ENCODE measurements at places on chromosomes 2 and 18.

DNA sequence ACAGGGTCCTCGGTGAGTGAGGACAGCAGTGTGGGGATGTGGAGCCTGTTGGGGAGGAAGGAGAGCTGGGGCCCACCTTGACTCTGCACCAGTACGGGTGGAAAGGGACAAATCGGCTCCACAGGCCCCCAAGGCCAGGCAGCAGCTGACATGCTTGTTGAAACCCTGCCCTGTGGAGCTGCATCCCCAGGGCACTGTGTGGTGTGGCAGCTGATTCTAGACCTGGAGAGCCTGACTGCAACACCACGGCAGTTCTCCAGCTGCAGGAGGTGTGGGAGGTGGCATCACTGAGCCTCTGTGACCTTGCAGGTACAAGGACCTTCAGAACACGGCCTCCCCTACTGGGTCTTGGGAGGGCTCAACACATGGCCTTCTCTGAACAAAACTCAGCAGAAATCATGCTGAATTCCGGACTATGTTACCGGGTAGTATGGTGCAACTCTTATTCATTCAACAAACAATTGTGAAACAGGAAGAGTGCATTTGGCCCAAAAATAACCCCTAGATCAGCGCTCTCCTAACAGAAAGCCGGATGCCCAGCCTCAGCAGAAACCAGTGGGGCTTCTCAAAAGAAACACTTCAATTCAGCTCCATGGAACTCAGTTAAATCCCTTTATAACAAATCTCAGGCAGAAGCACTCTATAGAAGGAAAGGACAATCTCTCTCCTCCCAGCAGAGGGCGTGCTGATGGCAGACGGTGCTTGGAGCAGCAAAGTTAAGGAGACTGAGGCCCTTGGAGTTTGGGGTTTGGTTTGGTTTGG, 104.4 kb upstream of the SALL3 start:
- DNase-seq, result no peak

DNA sequence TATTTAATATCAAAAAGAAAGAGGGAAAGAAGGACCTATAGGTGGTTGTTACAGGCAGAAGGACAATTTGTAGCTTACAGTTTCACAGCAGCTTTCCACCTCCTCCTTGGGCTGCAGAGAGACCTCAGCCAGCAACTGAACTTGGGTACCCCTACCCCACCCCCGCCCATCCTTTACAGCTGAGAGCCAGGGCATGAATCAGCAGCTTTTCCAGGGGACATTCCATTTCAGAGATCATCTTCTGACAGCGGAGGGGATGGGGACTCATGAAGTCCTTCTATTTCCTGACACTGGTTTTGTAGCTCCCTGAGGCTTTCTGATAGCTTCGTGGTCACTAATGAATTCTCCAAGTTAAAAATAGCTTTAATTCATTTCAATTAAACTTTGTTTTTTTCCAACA, 96.4 kb downstream of the ITGB1BP1 start:
- peak; percentile 49 for DNase-seq

DNA sequence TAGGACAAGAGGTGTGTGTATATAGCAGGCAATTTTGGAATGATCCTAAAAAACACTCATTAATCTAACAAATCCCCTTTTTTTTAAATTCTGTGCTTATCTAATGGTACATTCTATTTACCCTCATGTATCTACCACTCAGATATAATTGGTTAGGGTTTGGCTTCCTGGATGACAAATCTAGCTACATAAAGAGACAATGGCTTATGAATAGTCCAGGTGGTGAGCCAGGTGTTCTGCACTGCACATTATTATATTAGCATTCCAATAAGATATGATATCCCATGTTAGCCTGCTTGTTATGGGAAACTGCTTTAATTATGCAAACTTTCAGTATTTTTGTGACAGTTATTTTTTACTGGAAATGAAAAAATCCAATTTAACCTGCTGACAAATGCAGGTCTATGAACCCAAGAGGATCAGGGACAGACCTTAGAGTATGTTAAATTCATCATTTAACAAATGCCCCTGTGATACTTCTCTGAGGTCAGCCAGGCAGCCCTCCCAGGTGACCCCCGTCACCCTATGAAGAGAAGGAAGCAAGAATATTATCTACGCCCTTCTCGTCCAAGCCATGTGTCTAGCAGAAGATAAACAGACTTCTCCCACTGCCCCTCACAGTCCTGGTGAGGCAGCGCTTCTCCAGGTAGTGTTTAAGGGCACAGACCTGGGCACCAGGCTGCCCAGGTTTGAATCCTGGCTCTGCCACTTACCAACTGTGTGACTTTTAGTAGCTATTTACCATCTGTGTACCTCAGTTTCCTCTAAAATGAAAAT, 83.0 kb downstream of the ADD2 start:
- DNase-seq, result no peak

GRCh38 chr18:56166914-56167313, 471.5 kb downstream of the TXNL1 start:
- no peak for DNase-seq

DNA sequence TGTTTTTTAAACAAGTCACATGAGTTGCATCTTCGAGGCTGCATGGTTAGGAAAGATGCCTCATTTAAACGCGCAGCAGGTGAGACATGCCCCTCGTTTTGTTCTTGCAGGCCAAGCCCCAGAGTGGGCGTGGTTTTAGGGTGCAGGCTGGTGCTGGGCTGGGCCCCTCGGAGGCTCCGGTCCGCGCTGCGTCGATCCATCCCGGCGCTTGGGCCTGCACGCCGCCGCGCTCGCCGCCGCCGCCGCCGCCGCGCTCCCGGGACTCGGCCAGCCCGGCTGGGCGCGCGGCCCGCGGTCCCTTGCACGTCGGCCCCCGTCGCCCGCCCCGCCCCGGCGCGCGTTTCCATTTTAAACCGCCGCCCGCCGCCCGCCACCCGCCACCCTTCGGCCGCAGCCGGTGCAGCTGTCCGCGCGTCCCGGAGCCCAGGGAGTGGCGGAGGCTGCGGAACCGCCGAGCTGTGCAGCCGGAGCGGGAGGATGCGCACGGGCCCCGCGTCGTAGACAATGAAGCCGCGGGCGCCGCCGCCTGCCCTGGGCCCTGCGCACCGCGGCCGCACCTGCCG, 175.5 kb downstream of the AGAP1 start:
- DNase-seq, result peak; percentile 73

- DNase-seq, result peak; percentile 95
Measured at GRCh38 chr18:45166836-45167551, 448.3 kb upstream of the SLC14A2 start.

DNA sequence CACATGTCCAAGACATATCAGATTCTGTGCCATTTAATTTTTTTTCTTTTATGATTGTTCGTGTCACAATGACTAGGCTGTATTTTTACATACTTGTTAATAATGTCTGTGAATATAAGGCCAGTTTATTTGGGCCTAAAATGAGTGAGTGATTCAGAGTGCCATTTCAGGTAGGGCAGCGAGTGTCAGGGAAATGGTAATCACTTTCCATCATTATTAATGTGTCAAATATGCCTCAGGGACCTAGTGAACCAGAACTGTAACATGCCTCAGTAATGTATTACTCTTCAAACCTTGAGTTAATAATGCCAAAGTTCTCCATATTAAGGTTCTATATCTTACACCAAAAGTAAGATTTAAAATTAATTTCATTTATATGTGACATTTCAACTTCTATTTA, 8.6 kb downstream of the FAM171B start:
- no peak for DNase-seq

DNA sequence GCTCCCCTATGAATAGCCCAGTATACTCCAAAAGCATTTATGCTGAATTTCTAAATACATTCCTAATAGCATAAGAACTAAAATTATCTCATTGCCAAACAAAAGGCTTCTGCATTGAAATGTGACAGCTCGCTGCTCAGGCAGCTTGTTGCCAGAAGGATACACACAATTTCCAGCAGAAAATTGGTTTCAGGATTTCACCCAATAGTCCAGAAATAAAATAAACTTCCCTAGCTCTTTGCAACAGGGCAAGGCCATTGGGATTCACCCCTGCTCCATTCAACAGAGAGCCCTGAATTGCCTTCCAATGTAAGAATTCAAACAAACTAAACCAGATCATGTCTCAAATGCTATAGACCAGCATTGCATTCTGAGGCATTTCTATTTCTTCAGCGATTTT, 70.7 kb downstream of the RBM43 start:
- no peak for DNase-seq

- DNase-seq, result no peak
Measured at GRCh38 chr18:3615374-3615985, 165.5 kb downstream of the TGIF1 start.

DNA sequence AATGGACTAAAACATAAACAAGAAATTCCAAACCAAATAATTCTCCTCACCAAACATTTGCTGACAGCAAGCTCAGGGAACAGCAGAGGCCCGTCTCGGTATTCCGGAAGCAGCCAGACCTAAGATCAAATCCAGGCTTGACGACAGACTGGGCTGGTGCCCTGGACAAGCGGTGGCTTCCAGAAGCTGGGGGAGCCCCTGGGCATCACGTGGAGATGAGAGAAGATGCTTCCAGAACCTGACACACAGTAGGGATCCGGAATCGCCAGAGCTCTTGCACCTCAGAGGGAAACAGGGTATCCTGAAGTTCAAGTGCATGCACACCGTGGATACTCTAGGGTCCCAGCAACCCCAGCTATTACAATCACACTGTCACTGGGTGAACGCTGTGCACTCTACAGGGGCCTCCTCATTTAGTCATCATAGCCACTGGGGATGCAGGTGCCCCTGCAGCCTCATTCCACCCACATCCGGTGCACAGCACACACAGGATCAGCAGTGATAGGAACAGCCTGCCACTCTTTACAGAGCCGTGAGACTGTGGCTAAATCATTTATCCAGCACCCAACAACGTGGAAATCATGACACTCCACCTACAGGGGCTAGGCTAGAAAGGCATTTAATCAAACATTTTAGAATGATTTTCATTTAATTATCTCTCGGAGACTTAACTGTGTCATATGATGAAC, 102.6 kb downstream of the HDAC4 start:
- no peak for DNase-seq

DNA sequence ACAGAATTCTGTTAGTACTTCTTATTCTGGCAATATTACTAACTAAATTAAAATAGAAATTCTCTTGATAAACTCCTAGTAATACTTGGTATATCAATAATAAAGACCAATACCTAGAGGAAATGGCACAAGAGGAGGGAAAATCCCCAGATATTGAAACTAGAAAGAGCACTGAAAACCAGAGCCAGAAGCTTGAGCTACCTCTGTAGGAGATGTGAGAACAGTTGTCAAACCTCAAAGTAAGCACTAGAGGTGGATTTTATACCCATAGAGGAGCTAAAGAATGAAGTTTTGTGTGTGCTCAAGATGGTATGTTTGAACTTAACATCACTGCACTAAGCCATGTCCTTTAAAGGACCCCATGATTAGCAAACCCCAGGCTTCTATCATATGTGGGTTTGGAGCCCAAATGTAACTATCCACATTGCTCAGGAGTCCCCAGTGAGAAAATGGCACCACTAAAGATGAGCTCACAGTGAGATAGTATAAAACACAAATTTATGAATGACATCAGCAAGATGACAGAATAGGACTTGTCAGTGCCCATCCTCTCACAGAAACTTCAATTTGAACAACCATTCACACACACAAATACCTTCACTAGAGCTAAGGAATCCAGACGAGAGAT, 122.1 kb downstream of the PKP4 start:
- no peak for DNase-seq

DNA sequence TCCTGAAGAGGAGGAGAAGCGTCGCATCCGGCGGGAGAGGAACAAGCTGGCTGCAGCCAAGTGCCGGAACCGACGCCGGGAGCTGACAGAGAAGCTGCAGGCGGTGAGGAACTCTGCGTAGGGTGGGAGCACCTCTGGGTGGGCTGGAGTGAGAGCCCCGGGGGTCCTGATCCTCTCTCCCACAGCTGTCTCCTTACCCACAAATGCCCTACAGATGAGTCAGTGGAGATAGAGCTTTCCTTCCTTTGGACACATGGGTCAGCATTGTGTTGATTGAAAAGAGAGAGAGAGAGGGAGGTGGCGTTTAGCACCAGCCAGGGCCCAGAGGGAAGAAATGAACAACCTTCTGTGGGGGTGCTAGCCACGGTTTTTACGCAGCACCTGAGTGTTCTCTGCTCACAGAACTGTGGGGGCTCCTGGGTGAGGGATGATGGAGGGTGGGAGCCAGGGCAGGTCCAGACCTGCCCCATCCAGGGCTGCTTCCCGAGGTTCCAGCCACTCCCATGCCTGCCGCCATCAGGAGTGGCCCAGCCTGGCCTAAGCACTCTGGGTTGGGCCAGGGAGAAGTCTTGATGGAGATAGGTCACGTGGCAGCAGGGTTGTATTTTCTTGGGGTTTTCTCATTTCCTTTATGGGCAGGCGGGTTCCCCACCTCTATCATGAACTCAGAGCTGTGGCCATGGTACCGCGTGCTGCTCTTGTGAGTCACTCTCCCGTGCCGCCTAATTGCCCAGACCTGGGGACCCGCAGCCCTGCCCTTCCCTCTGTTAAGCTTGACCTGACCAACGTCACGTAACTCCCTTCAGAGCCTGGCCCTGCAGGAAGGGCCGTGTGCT, 16.3 kb downstream of the FOSL2 start:
- DNase-seq, result peak; percentile 75

GRCh38 chr2:16652296-16653082, 13.1 kb downstream of the CYRIA start:
- peak; percentile 90 for DNase-seq

GRCh38 chr2:20363578-20363977, 12.9 kb upstream of the PUM2 start:
- DNase-seq, result no peak

- no peak for DNase-seq
Measured at GRCh38 chr2:239942871-239943311, 82.3 kb downstream of the NDUFA10 start.

- DNase-seq, result no peak
Measured at GRCh38 chr2:203569677-203570316, 34.7 kb upstream of the RAPH1 start.

- DNase-seq, result no peak
Measured at GRCh38 chr2:39697454-39697853, 31.7 kb downstream of the TMEM178A start.

DNA sequence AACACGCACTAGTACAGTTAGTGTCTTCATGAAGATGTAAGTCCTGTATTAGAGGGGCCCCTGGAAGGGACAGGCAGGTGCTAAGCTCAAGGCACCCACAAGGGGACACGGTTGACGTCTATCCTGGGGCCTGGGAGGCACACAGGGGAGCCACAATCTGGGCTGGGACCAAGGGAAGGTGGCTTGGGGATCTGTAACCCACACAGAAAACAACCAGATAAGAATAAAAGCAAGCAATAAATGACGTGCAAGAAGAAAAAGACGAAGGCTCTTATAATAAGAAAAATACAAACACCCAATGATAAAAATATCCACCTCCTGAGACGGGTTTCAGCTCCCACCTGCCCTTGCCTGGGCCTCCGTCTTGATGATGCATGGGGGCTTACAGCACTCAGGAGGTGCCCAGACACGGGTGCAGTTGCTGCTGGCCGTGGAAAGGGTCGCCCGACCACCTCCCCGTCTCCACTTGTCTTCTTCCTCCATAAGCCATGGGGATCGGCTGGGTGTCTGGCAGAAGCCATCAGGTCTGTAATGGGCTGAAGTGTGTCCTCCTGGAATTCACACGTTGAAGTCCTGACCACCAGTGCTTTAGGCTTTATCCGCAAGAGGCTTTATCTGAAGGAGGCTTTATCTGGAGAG, 73.9 kb downstream of the TWIST2 start:
- no peak for DNase-seq
